ENCODE measurements at places on chromosomes 13 and 19. TPM values are rescaled to one million over a fixed set of nuclear protein-coding genes. Genes with fewer than 3 reads are reported as not detected.

LRRC25 gene
- total RNA-seq, result not detected

DACT3 gene
- total RNA-seq, result 1.9 TPM

MEIS3 gene
- 0.12 TPM for total RNA-seq

BST2 gene
- 126 TPM for total RNA-seq

Data from activated naive CD4-positive, alpha-beta T cell treated with anti-CD3 and anti-CD28 coated beads, Interleukin-2, amount 50 U/mL, for 72 hours (primary cell).